ENCODE measurements at places on chromosomes 11 and 22.

DNA sequence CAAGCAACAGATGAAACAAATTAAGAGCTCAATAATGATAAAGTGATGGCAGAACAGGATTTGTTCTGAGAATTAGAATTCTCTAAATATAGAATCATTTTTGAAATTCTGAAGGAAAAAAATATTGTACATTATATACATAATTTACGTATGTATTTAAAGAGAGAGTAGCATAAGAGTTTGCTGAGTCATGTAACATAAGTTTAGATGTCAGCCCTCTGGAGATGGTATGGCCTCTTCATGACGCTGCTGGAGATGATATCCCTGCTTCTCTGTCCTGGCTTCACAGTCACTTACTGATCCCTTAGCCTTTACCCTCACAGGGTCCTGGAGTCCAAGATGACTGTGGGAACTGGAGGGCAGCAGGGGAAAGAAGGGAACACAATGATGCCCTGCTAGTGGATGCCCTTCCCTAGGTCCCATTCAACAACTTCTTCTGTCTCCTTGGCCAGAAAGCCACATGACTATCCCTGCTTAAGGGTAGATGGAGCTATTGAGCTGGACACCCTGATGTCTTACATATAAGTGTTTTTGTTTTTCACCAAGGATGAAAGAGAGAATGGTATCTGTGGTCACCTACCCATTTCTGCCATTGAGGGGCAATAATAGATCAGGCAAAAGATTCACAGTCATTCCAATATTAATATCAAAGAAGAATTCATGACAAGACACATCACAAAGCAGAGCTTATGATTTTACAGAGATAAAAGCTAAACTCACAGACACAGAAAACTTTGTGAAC lies 753.1 kb downstream of the TBC1D22A start:
- no peak for DNase-seq

- no peak for DNase-seq
These were observed 88.5 kb upstream of the ALX4 start for GRCh38 chr11:44398266-44399030.

DNA sequence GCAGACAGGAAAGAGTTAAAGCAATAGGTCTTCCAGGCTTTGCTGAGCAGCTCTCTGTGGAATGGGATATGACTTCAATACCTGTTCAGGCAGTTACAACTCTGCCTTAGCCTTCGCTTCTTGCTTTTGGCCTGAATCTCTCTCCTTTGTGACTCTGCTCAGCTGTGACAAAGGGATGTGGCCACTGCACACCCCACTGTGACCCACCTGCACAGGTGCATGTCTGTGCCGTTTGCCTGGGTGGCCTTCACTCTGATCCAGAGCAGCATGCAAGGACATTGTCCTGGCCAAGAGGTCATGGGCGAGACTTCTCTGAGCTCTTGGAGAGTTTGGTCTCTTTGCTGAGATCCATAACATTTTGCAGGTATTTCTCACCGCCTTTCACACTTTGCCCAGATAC lies 891.3 kb downstream of the BRD1 start:
- no peak for DNase-seq

DNA sequence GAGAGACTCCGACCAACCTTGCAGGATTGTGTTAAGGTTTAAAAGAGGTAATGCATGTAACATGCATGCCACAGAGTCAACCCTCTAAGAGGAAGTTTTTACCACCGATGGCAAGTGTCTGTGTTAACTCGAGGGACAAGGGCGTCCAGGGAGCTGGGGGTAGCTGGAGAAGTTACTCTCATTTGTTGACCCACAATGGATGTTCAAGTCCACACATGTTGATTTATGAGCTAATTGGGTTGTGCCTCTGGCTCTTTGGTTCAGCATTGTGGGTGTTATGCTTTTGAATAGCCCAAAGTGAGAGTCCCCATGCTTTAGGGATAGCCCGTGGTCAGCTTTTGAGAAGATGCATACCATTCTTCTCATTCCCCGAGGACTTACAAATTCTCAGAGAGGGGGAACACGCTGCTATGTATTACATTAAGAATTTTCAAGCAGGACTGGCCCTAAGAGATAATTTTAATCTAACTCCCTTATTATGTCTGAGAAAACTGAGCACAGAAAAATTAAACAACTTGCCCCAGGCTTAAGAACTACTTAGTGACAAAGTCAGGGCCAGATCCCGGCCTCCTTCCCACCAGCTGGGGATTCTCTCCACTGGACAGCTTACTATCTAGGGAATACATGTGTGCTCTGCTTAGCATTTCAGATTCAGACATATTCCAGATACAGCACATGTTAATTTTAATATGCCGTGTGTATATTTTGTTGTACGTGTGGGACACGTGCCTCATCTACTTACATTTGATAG lies 5.2 kb upstream of the PLET1 start:
- no peak for DNase-seq

DNA sequence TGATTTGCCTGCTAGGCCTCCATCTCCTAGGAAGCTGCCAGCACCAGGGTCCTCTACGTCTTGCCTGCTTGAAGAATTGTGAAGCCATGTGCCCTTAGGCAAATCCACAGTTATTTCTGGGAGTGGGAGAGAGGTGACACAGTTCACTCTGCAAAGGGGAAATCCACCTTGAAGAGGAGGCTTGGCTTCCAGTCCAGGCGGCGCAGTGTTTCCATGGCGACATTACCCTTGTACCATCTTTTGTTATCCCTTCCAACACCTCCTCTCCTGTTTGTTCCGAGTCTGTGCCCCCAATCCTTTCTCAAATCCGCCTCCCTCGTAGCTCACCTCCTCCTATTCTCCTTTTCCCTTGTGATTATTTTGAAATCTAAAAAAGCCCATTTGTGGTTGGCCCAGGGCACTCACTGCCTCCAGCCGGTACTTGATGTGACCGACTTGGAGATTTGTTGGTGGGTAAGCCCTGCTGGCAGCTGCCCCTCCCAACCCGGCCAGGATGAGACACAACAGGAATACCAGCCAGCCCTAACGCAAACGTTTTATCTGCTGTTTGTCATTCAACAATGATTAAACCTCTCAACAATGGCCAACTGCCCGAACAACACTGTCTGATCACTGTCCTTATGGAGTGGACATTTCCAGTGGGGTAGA lies 18.4 kb downstream of the SYT13 start:
- DNase-seq, result no peak

GRCh38 chr11:69921128-69922014 lies 102.2 kb upstream of the FGF3 start:
- DNase-seq, result no peak

GRCh38 chr11:88886796-88887195 lies 179.0 kb downstream of the GRM5 start:
- no peak for DNase-seq

GRCh38 chr11:10302744-10303557 lies 1.9 kb upstream of the ADM start:
- DNase-seq, result peak; percentile 66

DNA sequence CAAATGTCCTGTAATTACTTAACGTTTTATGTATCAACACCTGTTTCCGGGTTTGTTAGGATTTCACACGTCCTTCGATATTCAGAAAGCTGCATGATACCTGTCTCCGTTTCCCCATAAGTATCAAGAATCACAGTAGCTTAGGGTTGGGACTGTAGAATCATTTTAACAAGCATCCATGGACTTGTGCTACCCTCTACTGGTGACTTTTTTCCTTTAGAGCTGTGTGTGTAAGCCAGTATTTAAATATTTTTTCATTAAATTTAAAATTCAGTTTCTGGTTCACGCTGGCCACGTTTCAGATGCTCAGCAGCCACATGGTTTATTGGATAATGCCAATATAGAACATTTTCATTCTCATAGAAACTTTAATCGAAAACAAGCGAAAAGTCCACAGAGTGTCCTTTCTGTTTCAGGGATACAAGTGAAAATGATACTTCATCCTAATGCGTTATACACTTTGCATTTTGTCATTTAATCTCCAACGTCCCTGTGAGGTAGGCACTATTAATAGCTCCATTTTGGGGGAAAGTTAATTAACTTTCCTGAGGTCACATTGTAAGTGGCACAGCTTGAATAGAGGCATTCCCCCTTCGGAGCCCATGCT lies 61.5 kb upstream of the SLC25A18 start:
- no peak for DNase-seq

DNA sequence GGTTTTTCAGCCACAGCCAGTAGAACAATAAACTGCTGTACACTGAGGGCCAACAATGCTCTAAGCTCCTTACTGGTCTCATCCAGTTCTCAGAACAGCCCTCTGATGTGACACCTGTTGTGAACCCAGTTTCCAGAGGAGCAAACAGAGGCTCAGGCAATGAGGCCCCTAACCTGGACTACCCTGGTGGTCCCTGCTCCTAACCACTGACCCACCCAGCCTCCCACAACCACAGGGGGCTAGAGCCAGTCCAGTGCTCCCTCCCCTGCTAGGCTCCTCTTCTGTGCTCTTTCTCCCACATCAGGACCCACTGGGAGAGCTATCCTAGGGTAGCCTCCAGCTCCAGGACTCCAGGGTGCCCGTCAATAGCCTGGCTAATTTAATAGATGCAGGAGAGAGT lies 4.1 kb upstream of the SMARCB1 start:
- DNase-seq, result no peak

DNA sequence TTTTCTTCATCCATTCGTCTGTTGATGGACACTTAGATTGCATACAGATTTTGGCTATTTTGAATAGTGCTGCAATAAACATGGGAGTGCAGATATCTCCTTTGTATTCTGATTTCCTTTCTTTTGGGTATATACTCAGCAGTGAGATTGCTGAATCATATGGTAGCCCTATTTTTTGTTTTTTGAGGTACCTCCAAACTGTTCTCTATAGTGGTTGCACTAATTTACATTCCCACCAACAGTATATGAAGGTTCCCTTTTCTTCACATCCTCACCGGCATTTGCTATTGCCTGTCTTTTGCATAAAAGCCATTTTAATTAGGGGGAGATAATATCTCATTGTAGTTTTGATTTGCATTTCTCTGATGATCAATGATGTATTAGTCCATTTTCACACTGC lies 96.1 kb downstream of the PRR5L start:
- no peak for DNase-seq

DNA sequence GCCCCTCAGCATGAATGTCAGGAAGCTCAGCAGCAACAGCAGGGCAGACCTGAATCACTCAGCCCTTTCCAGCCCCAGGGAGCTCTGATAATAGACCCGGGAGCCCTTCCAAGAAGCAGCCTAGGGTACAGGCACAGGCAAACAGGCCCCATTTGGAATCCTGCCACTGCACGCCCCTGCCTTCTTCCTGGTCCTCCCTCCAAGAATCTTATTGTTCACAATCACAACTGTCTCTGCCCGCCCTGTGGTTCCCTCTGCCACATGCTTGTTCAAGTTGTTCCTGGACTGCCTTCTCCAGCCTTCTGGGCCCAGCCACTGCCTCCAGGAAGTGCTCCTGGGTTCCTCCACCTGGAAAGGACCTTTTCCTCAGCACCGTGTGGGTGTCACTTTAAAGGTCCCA lies 54.6 kb downstream of the LRRC32 start:
- DNase-seq, result no peak

DNA sequence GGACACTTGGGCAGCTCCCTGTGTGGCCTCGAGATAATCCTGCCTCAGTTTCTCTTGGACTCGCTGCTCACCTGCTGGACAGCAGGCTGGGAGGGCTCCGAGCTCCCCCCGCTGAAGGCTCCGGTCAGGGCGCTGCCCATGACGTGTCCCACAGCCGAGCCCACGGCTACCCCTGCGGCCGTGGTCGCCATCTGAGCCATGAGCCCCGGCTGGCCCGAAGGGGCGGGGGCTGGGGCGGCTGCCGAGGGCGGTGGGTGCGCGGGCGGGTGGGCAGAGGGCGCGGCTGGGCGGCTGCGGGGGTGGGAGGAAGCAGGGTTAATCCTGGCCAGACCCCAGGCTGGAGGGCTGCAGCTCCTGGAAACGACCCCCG lies 484 bp downstream of the CHCHD10 start:
- no peak for DNase-seq

- DNase-seq, result no peak
These were observed 18.2 kb upstream of the OR6A2 start for GRCh38 chr11:6817694-6818093.

GRCh38 chr22:33049119-33049729 lies 9.0 kb downstream of the SYN3 start:
- peak; percentile 64 for DNase-seq

DNA sequence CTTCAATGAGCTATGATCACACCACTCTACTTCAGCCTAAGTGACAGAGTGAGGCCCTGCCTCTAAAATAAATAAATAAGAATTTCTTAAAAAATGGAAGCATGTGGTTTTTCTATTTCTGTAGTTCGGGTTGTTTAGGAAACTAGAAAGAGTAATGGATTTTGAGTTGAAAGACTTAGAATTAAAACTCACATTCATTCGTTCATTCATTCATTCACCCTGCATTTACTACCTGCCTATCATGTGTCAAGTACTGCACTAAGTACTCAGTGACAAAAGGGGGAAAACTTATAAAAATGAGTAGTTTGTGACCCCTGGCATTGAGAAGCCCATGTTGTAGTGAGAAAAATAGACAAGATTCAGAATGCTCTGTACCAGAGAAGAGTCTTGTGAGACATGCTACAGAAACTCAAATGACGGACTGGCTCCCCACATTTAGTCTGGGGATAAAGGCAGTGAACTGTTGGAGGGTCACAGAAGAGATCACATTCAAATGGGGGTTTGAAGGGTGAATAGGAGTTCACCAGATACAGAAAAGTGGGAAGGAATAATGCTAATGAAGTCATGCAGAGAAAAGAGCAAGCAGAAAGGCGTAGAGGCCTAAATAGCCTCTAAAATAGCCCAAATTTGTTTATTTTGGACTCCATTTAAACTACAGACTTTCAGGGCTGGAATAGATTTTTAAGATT lies 7.0 kb downstream of the CSRP3 start:
- DNase-seq, result no peak

- DNase-seq, result no peak
These were observed 113.2 kb downstream of the FANCF start for GRCh38 chr11:22512457-22512856.

DNA sequence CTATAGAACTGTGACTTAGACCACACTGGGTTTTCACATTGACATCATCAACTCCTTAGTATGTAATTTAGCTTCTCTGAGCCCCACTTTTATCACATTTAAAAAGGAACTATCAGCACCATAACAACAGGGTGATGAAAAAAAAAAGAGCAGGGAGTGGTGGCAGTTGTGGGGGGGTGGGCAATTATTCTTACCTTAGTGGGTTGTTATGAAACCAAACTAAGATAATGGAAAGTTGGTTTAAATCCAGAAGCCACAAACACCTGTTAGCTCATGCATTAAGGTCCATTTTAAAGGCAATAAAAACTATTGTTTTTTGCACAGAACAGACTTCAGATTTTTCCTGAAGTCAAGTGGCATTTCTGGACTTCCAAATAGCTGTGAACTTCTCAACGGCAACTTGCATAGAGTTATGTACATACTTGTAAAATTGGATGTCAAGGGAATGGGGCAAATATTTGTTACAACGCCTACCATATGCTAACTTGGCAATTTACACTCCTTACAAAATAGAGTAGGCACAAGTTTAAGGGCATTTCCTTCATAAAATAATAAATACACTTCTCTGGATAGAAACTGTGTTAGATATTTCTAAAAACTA lies 793.6 kb downstream of the DLG2 start:
- no peak for DNase-seq
